DMS79 (cell line): ENCODE measurements at places on chromosomes 7 and 10.

GRCh38 chr10:75718991-75719390 lies 287.6 kb downstream of the LRMDA start:
- DNase-seq = peak; percentile 69

- DNase-seq = no peak
Observed at GRCh38 chr7:12152196-12152918, 58.7 kb upstream of the TMEM106B start.

DNA sequence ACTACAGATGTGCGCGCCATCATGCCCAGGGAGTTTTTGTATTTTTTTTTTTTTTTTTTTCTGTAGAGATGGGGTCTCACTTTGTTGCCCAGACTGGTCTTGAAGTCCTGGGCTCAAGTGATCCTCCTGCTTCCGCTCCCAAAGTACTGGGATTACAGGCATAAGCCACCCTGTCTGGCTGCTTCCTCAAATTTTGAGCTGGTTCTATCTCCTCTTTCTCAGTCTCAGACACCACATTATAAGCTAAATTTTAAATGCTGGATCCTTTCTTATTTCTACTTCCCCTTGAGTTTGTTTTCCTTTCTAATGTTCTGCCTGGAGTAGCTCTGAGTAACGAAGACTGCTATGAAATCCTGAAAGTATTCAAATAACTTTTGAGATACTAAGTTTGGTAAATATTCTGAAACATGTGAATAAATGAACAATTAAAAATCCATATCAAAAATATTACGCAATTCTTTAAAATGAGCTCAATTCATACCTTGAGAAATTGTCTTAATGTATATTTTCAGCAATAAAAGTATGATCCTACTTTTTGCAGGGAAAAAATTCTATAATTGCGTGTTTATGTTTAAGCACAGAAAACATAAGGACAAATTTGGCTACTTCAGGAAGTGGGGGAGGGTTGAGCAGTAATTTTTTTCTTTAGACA lies 15.0 kb downstream of the TCAF1 start:
- DNase-seq = no peak

DNA sequence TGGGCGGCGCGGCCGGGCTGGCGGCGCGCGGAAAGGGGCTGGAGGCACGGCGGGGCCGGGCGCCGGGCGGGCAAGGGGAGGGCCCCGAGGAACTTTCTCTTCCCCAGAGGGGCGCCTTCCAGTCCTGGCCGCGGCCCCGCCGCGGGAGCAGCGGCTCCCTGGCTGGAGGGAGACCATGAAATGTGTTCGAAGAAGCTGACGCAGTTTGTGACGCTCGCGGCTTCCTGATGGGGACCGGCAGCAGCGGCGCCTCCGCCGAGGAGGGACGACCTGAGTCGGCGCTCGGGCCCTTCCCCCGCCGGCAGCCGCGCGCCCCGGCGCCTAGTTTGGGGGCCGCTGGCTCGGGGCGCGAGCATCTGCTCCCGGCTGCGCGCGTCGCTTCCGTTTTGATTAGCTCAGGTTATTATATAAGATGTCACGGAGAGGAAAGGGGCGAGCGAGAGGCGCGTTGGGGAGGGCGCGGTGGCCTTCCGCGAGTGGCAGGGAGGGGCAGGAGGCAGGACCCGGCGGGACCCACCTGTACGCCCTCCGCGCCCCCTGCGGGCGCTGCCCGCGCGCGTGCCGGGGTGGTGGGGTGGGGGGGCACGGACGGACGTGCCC lies 57.1 kb upstream of the PCGF5 start:
- DNase-seq = no peak

GRCh38 chr10:86178401-86179152 lies 188.0 kb downstream of the GRID1 start:
- no peak for DNase-seq

GRCh38 chr10:20623546-20623945 lies 273.6 kb downstream of the NEBL start:
- no peak for DNase-seq

GRCh38 chr10:50653758-50654157 lies 30.0 kb upstream of the SGMS1 start:
- DNase-seq = no peak

GRCh38 chr10:34526186-34526585 lies 288.9 kb downstream of the PARD3 start:
- DNase-seq = no peak

- no peak for DNase-seq
Observed at GRCh38 chr10:84848967-84849366, 520.6 kb downstream of the CCSER2 start.

- no peak for DNase-seq
Observed at GRCh38 chr7:7979558-7979957, 11.0 kb downstream of the GLCCI1 start.

DNA sequence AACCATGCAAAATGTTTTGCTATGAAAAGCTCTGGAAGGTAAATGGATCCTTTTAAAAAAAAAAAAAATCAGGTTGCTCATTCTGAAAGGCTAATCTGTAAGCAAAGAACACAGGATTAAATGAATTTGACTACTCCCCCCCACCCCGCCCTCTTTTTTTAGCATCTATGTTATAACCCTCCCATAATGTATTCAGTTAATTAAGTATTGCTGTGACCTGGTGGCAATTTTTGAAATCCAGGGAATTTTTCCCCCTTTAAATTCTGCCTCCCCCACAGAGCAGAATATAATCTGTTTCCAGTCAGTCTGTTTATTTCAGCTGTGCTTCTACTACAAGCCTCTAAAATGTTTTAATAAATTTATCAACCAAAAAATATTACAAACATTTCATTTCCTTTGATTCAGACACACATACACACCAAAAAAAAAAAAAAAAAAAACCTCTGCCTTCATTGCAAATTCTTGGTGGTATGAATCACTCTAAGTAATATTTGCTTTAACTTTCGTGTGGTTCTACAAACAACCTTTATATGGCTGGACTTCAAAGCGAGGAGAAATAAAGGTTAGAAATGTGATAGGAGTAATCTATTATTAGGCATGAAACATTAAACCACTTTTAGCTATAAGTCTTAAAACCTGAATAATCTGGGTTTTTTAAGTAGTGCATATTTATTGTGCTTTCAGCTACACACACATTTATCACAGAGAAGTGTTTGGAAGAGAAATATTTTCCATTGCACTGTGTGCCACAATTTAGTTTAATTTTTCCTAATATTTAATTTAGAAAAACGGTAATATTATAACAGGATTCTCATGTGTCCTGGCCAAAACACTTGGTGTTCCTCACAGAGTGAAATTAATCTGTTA lies 64.4 kb upstream of the ARID5B start:
- DNase-seq = no peak

DNA sequence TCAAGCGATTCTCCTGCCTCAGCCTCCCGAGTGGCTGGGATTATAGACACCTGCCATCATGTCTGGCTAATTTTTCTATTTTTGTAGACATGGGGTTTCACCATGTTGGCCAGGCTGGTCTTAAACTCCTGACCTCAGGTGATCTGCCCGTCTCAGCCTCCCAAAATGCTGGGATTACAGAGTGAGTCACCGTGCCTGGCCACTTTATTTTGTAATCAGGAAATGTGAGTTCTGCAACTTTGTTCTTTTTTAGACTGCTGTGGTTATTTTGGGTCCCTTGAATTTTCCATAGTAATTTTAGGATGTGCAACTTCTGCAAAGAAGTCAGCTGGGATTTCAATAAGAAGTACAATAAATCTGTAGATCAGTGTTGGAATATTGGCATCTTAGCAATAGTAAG lies 96.8 kb downstream of the CYTH3 start:
- DNase-seq = no peak

GRCh38 chr10:99444383-99445045 lies 14.1 kb upstream of the GOT1 start:
- DNase-seq = no peak

DNA sequence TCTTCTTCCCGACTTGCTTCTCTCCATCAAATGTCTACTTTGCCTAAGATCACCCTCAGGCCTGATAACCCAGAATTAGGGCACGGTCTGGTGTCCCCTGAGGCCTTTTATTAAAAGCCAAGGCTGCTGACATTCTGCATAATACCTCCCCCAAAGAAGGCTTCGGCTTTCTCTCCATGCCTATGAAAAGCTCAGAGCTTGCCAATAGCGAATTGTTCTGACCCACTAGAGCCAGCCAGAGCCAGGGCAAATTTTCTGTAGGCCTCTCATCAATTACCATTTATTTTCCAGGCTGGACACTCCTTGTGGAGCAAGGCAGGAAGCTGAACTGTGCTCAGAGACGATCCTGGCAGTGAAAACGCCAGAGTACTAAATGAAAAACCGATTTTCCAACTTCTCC lies 64.3 kb upstream of the ADRB1 start:
- no peak for DNase-seq
